ENCODE measurements at places on chromosomes 4 and X. TPM values are rescaled to one million over a fixed set of nuclear protein-coding genes. Genes with fewer than 3 reads are reported as not detected.

- no peak for DNase-seq
These were observed 9.8 kb upstream of the CISD2 start for GRCh38 chr4:102858828-102859464.

DNA sequence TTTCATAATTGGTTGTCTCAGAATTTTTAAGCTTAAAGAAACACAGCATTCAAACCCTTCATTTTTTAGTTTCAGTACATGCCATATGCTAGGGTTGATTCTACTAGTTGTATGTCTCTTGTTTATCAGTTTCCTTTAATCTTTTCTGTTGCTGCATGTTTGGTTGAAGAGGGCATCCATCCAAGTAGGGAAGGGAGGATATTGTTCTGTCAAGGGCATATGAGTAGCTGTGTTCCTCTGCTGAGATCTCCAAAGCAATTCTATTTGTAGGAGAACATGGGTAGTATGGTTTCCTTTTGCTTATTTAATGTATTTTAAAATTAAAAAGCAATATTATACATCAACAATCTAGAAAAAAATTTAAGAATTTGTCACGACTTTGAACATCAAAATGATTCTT, 167.7 kb downstream of the FHIP1A start:
- DNase-seq, result peak; percentile 17

- peak; percentile 58 for DNase-seq
These were observed 75.8 kb downstream of the NUDT11 start for GRCh38 chrX:51420610-51421009.

GRCh38 chrX:14758029-14758491, 114.8 kb downstream of the FANCB start:
- no peak for DNase-seq

DNA sequence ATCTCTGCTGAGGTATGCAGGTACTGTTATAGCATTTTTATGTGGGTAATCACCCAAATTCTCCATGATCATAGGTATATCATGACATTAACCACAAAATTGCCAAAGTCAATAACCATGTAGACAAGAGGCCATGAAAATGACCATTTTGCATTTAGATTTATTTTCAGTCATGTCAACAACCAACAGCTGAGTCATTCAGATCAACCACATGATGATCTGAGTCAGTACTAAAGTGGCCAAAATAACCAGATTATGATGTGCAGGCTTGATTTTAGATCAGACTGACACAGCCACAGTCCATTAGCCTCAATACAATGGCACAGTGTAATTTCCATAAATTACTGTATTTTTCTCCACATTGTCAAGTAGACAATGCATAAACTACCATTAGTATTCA, 240.5 kb downstream of the GRIA3 start:
- no peak for DNase-seq

DNA sequence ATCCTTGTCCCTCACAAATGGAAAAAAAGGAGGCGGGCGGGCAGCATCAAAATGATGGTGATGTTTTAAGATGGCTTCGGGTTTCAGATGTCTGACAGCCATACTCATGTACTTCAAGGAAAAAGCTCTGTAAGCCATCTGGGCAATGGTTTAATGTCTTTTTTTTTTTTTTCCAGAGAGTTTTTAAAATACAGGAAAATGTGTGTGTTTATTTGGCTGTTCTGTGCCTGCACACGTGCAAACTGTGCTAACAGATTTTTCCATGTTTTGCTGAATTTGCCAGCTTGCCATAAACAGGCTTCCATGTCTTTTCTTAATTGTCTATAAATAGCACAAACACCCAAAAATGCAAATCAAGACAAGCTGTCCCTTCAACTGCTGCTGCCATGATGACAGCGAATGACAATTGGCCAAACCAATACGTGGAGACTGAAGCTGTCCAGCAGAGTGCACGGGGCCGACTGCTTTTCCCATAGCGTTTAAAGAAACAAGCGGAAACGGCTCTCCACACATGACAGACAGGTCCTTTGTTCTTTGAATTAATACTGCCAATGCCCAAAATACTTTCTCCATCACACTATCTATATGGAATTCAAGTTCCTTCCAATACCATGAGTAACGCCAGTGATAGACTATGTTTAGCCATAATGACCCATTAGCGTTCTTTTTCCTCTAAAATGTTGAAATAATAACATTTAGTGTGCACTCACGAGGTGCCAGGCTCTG, 35.7 kb downstream of the AFAP1 start:
- DNase-seq, result peak; percentile 45

- DNase-seq, result no peak
These were observed 82.0 kb downstream of the ADAMTS3 start for GRCh38 chr4:72486991-72487390.

GRCh38 chrX:137430984-137431475, 134.9 kb upstream of the ZIC3 start:
- DNase-seq, result no peak

GRCh38 chr4:125518281-125518680, 203.5 kb downstream of the FAT4 start:
- no peak for DNase-seq

GRCh38 chr4:125313497-125313896, 1.3 kb upstream of the FAT4 start:
- DNase-seq, result peak; percentile 94

DNA sequence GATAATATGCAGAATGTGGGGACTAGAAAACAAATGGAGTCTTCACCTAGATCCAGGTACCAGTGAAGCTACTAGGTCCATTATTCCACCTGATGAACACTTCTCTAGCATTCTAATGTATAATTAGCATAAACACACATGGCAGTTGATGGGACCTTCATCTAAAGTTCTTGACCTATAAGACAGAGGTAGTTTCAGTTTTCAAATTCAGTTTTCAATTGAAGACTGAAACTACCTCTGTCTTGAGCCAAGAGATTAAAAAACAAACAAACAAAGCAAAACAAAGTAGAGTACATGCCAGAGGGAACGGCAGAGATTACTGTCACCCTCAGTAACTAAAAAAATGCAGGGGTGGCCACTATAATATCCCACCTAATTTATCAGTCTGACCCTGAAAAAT, 199.9 kb upstream of the NEIL3 start:
- DNase-seq, result no peak

DNA sequence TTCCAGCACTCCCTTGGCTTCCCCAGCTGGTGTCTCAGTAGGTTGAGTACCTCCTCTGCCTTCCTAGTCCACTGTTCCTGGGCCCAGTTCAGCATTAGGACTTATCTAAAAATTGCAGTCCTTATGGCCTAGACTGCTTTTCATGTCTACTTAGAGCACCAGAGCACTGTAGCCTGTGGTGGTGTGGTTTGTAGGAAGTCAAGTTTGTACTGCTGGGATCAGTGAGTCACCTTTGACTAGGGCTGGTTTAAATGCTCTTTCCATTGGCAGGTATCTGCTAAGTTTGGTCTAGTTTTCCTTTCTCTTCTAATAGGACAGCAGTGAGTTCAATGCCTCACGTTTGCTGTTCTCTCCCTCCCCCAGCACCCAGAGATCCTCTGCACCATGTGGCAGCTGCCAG, 233.6 kb upstream of the WDFY3 start:
- DNase-seq, result no peak

GRCh38 chrX:66919280-66919832, 280.5 kb upstream of the EDA2R start:
- no peak for DNase-seq

PPAT gene
- total RNA-seq, result 13.7 TPM

DMD gene
- total RNA-seq, result 41.3 TPM

EVC gene
- total RNA-seq, result 17.8 TPM

Measured in cardiac muscle cell (in vitro differentiated cells and primary cell).